ENCODE measurements at places on chromosomes 16 and 17.

GRCh38 chr17:56744721-56745120, 89.0 kb downstream of the C17orf67 start:
- DNase-seq: no peak

GRCh38 chr17:29116804-29117753, 63.1 kb downstream of the MYO18A start:
- DNase-seq: peak; percentile 84

GRCh38 chr17:46179375-46179999, 13.7 kb downstream of the KANSL1 start:
- DNase-seq: no peak

GRCh38 chr17:57629470-57629869, 115.6 kb downstream of the CCDC182 start:
- DNase-seq: no peak

DNA sequence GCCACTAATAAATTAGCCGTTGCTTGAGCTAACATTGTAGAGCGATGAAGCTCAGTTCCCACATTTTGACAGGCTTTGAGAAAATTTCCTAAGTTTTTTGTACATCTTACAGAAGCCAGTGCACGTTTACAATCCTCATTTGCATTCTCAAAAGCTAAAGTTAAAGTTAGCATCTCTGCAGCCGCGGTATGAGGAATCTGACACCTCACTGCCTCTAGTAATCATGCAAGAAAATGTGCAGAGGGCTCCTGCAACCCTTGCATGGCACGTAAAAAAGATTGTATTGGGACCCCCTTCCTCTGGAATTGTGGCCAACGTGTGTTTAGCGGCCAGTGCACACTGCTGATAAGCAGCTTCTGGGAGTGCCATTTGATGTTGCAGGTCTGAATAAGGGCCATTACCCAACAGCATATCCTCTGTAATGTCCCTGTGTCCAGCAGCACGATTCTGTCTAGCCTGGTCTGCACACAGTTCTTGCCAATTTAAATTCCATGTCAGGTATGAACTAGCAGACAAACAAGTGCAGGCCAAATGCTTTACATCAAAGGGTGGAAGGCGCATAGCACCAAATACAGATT, 12.4 kb upstream of the ZNF689 start:
- no peak for DNase-seq

GRCh38 chr16:88859381-88860091, 2.6 kb downstream of the TRAPPC2L start:
- DNase-seq: no peak

- DNase-seq: no peak
Measured at GRCh38 chr17:55524440-55525220, 13.4 kb upstream of the SMIM36 start.

DNA sequence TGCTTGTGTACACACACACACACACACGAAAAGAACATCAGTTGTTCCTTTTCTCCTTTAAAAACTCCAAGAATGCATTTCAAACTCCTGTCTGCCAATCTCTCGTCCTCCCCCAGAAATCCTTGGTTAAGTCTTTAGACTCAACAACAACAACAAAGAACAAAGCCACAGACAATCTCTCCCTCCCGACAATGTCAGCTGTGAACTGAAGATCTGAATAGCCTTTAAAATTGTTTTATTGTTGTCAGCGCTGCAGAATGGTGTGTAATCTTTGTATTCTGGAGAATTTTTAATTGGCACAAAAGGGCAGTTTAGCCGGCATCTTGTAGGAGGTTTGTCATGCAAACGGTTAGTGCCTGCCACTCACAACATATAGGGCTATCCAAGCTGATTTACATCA, 219.5 kb downstream of the MSI2 start:
- DNase-seq: no peak

GRCh38 chr17:55219934-55220333, 44.8 kb upstream of the HLF start:
- no peak for DNase-seq

DNA sequence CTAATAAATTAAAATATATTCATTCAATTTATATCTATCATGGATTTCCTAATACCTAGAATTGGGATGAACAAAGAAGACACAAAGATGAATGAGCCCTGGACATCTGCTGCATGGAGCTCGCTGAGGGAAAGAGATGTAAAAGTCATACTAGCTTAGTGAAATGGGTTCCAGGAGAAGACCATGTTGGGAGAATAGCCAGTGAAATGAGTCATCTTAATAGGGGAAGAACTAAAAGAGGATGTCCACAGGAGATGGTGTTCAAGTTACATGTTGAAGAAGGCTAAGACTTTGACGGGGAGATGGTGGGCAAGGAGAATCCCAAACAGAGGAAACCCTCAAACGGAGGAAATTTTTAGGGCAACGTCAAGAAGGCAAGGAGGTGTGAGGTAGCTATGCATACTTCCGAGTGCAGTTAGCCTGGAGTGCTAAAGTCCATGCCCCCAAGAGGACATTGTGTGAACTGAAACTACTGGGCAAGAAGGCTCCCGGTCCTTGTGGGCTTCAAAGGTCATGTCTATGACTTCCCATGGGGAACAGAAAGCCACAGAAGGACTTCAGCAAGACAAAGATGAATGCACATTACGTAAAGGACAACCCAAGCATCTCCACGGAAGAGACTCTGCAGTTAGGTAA, 220.5 kb upstream of the CDH11 start:
- no peak for DNase-seq

DNA sequence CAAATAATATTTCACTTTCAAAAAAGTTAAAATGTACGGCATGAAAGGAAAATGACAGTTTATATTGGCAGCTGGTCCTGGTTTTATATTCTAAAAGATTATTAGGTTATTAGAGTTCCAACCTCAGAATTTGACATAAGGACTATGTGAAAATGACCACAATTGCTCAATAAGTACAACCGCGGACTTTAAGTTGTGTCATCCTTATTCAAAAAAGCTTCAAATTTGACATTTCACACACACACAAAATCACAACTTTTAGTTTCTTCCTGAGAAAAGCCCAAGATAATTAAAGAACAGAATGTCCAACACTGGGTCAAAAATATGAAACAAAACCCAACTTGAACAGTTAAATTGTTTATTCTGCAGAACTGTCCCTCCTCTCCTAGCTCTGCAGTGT, 133.2 kb upstream of the AXIN2 start:
- DNase-seq: no peak

DNA sequence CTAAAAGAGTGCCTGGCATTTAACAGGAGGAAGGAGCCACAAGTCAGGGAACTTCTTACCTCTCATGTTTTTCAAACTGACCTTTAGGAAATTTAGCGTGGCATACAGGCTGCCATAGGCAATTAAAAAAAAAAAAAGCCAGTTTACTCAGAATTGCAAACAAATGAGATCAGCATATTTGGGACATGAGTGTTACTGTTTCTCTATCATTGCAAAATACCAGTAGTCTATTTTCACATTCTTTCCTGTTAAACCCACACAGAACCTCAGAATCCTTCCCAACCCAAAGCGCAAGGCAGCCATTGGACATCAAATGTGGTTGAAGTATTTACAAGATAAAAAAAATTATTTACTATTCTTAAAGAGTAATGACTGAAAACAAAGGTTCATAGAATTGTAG, 366.4 kb upstream of the DYNLRB2 start:
- DNase-seq: no peak

GRCh38 chr17:27478901-27479538, 22.8 kb downstream of the KSR1 start:
- peak; percentile 37 for DNase-seq

DNA sequence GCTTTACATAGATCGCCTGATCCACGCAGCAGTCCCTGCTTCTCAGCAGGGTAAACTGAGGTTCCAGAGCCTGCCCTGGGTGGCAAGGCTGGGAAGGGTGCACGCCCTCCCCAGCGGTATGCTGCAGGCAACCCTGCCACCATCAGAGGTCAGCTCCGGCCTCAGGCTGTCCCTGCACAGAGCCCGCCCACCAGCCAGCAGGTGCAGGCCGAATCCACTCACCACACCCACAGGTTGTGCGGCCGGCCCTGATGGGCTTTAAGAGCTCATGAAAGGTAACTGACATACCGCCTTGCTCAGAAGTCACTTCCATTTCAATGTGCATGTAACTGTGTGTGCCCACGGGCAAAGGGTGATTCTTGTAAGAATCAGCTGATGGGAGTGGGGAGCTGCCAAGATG, 7.1 kb downstream of the RBFOX3 start:
- DNase-seq: no peak

GRCh38 chr16:59697236-59697635, 963.1 kb upstream of the GOT2 start:
- DNase-seq: no peak

DNA sequence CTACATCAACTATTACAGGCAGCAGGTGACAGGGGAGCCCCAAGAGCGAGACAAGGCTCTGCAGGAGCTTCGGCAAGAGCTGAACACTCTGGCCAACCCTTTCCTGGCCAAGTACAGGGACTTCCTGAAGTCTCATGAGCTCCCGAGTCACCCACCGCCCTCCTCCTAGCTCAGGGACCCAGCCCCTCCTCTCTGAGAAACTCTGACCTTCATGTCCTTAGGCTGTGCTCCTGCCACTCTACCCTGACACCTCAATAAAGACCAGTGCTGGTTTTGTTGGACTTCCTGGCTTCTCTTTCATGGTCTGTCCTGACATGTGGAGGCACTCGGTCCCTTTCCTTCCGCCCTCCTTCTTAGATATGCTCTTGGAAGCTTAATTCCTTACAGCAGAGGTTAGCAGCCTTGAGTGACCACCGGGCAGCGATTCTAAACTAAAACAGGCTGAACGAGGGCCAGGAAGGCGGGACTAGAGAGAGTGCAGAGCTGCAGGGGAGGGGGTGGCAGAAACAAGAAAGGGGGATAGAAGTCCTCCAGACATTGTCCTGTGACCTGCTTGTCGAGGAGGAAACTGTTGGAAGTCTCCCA, 915 bp downstream of the AHSP start:
- DNase-seq: no peak

DNA sequence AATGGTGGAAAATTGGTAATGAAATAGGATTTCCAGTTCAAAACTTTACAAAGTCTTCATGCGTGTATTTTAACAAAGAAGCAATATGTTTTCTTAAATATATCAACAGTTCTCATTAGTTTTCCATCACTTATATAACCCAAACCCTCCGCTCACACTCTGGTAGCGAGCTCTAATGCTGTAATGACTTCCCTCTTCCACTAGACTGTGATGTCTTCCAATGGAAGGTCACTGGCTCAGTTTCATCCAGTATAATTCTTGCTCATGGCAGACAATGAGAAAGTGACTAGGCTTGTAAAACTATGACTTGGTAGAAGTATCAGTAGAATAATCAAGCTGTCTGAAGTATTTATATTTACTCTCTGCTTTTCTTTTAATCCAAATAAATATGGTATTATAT, 32.8 kb downstream of the NETO2 start:
- no peak for DNase-seq

DNA sequence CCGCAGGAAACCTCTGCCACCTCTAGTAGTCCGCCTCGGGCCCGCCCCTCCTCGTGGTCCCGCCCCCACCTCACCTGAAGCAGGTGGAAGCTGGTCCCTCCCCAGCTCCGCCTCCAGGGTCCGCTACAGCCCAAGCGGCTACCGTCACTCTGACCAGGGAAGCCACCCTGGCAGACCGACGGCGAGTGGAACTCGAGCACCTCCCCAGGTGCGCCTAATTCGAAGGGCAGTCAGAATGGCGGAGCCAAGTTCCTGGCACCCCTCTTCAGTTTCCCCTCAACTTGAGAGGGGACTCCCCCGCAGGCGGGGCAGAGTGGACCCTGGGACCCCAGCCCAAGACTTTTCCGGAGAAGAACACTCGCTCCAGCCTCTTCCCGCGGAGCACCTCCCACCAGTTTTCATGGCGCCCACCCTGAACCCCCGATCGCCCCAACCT, 507 bp downstream of the FHOD1 start:
- DNase-seq: peak; percentile 72

- DNase-seq: no peak
Measured at GRCh38 chr17:41125064-41125463, 1.1 kb upstream of the KRTAP4-12 start.

GRCh38 chr16:80687606-80688005, 116.8 kb downstream of the CDYL2 start:
- DNase-seq: no peak

GRCh38 chr17:63491413-63491812, 14.6 kb downstream of the ACE start:
- DNase-seq: no peak

DNA sequence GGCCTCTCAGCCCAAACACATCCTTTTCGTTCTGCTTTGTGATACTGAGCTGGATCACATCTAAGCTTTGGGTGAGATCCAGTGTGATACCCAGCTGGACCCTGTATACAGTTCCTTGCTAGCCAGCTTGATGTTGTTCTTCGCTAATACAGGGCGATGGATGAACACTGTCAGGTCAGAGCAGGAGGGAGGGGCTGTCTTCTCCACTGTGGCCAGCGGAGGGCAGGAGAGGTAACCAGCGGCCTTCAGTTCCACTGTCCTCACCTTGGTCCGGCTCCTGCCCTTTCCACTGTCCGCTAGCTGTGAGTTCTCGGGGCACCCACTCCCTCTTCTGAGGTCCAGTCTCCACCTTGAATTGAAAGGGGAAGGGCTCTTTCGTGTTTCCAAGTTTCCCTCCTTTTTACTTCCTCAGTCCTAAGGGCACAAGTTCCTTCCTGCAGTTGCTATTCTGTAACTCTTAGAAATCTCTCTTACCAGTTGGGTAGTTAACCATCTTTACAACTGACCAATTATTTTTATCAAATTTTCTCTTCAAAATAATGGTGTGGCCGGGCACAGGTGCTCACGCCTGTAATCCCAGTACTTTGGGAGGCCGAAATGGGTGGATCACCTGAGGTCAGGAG, 3.0 kb upstream of the ZNF213 start:
- DNase-seq: peak; percentile 67

Measured in activated naive CD4-positive, alpha-beta T cell treated with anti-CD3 and anti-CD28 coated beads, Interleukin-2, amount 10 ng/mL, durations not matched to agents 7 days and 5 days (primary cell).